ENCODE measurements at places on chromosomes 6 and 20. TPM values are rescaled to one million over a fixed set of nuclear protein-coding genes. Genes with fewer than 3 reads are reported as not detected.

TAF4 gene
- total RNA-seq: 4.6 TPM

NOTCH4 gene
- total RNA-seq: 1.4 TPM

COL19A1 gene
- total RNA-seq: under 0.01 TPM

SLC17A3 gene
- total RNA-seq: not detected

FOXA2 gene
- total RNA-seq: 1.00 TPM

All from uterine smooth muscle cell (primary cell).